CD4-positive, alpha-beta T cell treated with Interferon alpha-2 for 1 hour (primary cell): ENCODE measurements at places on chromosomes 11 and 22.

DNA sequence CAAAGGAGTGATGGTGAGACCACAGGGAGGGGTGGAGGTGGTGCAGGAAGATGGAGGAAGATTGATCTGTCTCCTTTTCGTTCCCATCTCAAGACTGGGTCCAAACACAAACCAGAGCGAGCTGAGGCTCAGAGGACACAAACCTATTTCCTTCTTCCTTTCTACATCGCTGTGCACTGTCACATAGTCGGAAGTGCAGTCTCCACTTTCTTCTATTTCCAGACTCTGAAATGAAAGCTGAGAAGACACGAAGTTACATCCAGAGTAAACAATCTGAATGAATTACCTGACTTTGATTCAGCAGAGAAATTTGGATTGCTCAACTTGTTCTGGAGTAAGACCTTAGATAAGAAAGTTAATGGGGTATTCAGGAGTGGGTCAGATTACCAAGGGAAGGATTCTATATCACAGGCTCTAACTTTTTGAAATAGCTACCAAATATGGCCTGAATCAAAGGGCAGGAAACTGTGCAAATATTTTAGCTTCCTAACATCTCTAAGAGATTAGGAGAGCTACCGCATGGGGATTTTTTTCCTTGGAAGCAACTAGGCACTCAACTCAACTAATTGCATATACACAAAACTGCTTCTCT is 14.4 kb downstream of the OVCH2 start:
- no peak for DNase-seq

GRCh38 chr11:16125796-16126195 is 230.6 kb downstream of the SOX6 start:
- no peak for DNase-seq

DNA sequence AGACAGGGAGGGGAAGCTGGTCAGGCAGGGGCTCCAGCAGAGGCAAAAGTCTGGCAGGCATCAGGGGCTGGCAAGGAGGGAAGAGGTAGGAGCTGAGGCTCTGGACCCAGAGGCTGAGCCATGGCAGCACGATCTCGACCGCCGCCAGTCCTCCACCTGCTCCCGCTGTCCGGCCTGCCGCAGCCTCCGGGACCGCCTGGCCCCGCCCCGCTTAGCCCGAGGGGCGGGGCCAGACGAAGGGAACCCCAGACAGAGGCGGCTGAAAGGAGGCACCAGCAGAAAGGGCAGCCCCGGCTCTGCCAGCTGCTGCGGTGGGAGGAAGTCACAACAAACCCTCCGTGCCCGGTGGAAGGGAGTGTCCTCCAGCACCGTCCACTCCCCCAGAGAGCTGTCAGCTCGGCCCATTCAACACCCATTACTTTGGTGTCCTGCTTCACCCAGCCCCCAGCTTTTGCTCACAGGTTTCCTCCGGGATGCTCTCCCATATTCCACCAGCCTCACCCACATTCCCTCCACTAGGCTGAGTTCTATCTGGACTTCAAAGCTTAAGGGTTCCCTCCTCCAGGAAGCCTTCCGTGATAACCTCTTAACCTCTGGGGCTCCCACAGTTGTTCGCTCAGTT is at the start of gene MFNG:
Gene MFNG (minus strand): TSS at position 161 of the 622 bp plus-strand sequence. CDS start 207 bp downstream, outside the sequence.
- DNase-seq = peak; percentile 83

GRCh38 chr22:38984224-38984623 is 2.1 kb downstream of the APOBEC3B start:
- no peak for DNase-seq

GRCh38 chr11:122279194-122279593 is 163.2 kb upstream of the BLID start:
- DNase-seq = no peak

- DNase-seq = no peak
These were observed 29.4 kb downstream of the MPPED1 start for GRCh38 chr22:43441216-43441615.

- no peak for DNase-seq
These were observed 68.5 kb upstream of the PPARA start for GRCh38 chr22:46081831-46082210.

DNA sequence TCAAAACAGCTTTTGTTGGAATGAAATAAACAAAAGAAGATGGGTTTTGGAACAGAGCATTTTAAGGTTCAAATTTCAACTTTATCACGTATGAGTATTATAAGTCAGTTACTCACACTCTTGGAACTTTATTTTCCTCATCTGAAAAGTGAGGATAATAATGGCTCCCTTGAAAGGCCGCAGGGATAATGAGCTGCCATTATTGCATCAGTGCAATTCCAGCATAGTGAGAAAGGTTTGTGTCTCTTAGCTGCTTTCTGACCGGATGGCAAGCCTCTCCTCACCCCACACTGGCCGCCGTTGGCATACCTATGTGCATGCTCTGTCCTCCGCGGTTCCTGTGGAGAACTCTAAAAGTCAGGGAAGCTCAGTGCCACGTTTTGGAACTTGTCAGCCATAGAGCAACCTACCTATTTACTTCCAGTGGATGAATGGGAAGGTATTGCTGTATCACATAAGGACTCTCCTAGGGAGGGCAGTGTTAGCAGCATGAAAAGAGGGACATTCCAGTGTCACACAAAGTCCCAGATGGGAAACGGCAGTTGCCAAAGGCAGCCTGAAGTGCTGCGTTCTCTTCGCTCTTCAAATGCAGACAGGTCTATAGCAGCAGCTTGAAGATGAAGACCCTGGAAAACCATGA is 368.9 kb downstream of the NTM start:
- no peak for DNase-seq

DNA sequence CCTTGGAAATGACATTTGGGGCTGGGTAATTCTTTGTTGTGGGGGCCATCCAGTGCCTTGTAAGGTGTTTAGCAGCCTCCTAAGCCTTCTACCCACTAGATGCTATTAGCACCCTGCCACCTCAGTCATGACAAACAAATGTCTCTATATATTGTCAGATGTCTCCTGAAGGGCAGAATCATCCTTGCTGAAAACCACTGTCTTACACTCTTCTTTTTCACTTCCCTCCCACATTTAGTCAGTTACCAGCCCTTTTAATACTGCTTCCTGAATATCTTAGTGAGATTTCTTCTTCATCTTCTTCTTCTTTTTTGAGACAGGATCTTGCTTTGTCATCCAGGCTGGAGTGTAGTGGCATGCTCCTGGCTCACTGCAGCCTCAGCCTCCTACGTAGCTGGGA is 33.1 kb downstream of the TNRC6B start:
- no peak for DNase-seq
